NCI-H510A (cell line): ENCODE measurements at places on chromosomes 7 and 10.

- no peak for DNase-seq
Measured at GRCh38 chr7:121473645-121474300, 77.7 kb upstream of the FAM3C start.

DNA sequence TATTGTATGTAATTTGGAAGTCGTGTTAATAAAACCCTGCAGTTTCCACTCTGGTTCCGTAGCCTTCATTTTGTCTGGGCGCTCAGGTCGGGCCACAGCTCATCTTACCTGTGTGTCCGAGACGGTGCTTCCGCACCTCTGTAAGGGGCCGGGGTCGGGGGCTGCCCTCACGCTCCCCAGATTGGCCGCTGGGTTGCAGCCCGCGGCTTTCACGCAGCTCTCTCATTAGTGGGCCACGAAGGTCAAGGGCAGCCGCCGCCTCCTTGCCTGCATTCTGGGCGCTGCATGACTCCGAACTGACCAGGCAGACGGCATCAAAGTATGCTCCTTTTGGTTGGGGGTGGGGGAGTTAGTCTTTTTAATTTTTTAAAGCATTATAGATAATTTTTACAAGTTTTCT lies 30.8 kb downstream of the SHH start:
- no peak for DNase-seq

GRCh38 chr7:47366960-47367359 lies 215.0 kb downstream of the TNS3 start:
- DNase-seq, result no peak

DNA sequence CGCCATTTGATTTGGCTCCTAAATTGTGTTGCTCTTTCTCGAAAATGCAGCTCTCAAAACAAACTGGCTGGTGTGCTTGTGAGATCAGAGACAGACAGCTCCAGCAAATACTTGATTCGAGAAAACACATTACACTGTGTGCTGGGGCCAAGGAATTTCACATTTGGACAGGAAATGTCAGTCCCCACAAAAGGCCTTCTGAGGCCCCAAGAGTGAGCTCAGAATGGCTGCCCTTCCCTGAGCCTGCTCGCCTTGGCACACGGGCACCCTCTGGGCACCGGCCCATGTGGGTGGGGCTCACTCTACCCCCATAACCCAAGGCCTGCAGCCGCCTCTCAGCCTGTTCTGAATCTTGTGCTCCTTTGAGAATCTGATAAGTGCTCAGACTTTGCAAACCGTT lies 13.9 kb upstream of the HSPA12A start:
- DNase-seq, result no peak

GRCh38 chr10:71512761-71513539 lies 116.2 kb downstream of the CDH23 start:
- peak; percentile 76 for DNase-seq

- no peak for DNase-seq
Measured at GRCh38 chr10:128704716-128705115, 578.5 kb upstream of the MKI67 start.

DNA sequence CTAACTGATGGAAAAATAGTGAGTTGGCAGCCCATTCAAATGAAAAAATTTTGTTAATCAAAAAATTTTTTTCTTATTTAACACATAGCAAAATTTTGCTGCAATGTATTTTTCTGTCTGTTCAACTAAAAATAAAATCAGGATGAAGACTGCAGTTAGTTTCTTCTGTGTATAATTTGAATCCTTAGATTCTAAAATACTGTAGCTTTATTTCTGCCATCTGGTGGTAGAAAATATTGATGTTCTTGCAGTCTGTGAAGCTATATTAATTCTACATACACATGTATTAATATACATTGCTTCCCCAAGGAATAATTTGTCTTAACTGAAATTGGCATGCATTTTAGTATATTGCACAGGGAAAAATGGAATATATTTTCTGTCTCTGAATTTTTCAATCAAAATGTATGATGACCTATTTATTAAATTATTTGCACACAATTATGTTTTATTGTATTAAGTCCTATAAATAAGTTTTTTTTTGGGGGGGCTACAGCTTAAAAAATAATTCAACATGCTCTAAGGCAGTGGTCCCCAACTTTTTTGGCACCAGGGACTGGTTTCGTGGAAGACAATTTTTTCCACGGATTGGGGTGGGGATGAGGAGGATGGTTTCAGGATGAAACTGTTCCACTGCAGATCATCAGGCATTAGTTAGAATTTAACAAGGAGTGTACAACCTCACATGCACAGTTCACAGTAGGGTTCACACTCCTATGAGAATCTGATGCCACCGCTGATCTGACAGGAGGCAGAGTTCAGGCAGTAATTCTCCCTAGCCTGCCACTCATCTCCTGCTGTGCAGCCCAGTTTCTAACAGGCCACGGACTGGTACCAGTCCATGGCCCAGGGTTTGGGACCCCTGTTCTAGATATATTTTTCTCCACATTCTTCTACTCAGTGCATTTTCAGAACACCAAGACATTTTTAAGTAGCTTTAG lies 119.4 kb downstream of the GNAT3 start:
- no peak for DNase-seq

GRCh38 chr10:113604572-113604971 lies 51.7 kb downstream of the HABP2 start:
- no peak for DNase-seq
